ENCODE measurements at places on chromosomes 16 and 17.
A peak's percentile ranks its signal among the peaks of the same experiment; 100 is the strongest.

DNA sequence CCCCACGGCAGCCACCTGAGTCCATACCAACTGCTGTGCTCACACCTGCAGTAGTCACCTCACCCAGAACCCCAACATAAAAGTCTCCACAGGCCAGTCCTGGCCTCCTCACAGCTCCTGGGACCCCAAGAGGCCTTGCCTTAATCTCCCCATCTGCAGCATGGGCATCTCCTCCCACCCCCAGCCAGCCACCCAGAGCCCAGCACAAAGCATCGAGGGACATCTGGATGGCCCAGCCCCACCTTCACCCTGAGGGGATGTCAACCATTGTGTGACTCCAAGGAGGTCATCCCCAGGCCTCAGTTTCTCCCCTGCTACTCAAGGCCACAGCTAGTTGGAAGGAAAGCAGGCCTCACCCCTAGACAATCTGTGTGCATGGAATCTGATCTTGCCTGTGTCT is 1775.3 kb downstream of the TP53TG3F start:
- no peak for DNase-seq

DNA sequence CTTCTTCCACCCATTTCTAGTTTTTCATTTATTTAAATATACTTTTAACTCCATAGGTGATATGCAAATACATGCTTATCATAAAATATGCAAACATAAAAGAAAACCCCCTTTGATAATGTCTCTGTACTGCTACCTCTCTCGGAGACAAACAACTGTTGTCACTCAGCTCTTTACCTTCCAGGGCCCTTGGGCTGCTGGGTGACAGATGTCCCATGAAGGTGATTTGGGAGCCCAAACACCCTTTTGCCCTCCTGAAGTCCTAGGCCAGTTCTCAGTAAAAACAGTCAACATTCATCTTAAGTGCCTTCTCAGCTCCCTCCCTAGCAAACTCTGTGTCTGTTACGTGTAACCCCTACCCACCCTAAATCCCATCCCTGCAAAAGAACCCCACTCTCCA is 37.5 kb downstream of the CHD9 start:
- no peak for DNase-seq

DNA sequence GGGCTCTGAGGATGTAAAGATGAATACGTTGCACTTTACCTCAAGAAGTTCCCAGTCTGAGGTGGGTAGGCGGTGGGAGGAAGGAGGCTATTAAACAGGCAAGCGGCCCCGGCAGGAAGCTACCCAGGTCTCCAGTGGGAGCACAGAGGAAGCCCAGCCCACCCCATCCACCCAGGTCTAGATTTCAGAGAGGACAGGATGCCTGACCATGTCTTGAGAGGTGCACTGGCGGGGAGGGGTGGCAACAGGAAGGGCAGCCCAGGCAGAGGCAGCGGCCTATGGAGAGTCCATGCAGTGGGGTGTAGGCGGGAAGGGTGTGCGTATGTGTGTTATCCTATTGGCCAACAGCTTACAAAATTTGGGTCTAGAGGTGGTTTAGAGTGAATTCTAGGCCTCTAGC is 13.9 kb downstream of the SARM1 start:
- no peak for DNase-seq

DNA sequence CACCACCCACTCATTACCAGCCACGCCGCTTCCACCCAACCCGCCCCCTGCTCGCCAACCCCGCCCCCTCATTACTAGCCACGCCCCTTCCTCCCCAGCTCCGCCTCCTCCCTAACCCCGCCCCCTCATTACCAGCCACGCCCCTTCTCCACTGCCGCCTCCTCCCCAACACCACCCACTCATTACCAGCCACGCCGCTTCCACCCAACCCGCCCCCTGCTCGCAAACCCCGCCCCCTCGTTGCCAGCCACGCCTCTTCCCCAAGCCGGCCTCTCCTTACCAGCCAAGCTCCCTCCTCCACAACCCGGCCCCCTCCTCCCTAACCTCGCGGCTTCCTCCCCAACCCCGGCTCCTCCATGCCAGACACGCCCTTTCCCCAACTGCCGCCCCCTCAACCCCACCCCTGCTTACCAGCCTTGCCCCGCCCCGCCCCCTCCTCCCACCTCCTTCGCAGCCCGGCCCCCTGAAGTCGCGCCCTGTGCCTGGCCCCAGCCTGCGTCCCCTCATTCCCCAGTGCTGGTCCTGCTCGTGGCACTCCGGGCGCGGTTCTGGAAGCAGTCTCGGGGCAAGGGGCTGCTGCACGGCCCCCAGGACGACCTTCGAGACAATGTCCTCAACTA is 7.3 kb downstream of the SLC22A31 start:
- peak; percentile 32 for DNase-seq

DNA sequence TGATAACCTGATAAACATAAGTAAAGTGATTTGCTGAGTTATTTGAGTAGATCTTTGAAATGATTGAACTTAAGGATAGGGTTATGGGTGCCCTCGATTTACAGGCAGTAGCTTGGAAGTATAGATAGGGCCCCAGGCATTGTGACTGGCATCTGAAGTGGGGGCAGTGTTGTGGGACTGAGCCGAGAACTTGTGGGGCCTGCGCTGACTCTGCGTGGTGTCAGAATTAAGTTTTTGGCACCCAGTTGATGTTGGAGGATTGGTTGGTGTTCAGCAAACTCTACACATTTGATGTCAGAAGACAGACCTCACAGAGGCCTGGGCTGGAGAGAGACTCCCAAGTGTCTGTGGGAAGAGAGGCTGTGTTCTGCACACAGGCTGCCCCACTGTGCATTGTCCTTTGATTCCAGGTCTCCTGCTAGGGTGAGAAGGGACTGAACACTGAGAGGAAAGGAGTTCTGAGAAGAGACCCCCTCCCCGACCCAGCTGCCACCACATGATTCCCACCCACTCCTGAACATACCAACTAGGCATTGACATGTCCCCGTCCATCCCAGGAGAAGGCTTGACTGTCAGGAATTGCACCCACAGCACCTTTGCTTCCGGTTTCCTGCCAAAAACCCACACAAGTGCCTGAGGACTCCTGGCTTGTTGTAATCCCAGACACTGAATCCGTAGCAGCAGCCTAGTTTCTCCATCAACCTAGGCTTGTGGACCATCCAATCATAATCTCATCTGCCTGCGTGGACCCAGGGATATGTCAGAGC is 4.5 kb downstream of the ZNF267 start:
- DNase-seq = no peak

GRCh38 chr17:9299695-9300094 is 275.9 kb downstream of the STX8 start:
- no peak for DNase-seq

DNA sequence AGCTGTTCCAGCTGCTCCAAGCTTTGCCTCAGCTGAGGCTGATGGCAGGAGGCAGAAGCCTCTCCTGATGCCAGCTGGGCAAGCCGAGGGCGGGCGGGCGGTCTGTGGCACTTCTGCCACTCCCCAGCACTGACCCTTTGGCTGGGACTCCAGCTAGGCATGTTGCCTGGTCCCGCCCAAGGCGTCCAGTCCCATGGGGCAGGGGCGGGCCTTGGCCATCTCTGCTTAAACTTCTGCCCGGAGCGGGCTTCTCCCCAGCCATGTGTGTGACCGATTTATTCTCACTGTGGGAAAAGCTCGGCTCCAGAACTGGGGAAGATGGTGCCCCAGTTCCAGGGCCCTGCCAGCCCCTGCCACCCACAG is 349.1 kb downstream of the SEC14L1 start:
- no peak for DNase-seq

DNA sequence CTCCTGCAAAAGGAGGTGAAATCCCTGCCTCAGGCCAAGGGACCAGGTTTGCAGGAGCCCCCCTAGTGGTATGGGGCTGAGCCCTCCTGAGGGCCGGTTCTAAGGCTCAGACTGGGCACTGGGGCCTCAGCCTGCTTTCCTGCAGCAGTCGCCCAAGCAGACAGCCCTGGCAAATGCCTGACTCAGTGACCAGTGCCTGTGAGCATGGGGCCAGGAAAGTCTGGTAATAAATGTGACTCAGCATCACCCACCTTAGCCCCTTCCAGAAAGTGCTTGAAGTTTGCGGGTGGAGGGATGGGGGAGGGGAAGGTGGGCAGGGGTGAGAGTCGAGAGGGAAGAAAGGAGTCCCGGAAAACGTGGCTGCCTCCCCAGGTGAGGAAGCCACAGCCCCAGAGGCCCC is 2.1 kb downstream of the MC1R start:
- DNase-seq = no peak

GRCh38 chr16:52855463-52855862 is 197.2 kb downstream of the CHD9NB start:
- DNase-seq = no peak

GRCh38 chr16:27547134-27547533 is 2.6 kb downstream of the GTF3C1 start:
- DNase-seq = no peak

DNA sequence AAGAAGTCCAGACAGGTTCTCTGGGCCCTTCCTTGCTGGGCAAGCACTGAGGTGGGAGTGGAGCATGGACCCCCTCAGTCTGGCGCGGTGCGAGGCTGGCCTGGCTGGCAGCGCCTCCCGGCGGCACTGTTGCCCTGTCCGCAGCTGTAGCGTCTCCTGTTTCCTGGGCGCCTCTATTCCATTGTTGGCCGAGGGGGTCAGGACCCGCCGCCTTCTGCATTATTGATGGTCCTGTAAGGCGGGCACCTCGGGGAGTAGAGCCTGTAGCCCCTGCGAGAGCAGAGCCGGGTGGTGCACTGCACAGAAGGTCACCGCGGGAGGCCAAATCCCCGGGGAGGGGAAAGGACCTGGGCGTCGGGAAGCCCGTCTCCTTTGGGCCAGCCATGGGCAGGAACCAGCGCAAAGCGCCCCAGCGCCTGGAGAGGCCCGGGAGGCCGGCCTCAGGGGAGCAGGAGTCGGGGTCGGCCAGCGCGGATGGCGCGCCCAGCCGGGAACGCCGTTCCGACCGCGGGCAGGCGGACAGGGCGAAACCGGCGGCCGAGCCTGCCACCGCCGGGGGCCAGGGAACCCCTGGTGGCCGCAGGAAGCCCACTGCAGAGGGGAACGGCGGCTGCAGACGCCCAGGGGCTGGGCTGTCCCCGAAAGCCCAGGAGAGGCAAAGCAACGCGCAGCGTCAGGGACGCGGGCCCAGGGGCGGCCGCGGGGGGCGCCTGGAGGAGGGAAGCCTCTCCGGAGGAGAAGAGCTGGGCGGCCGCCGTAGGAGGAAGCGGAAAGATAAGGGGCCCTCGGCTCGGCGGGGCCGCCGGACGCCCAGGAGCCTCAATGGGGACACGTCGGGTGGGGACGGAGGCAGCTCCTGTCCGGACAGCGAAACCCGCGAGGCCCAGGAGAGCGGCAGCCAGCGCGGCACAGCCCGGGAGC is at the start of gene MYO15B:
MYO15B (plus strand) TSS at position 126 of the 921 bp plus-strand sequence; CDS start at position 384, 258 bp downstream.
- peak; percentile 54 for DNase-seq

DNA sequence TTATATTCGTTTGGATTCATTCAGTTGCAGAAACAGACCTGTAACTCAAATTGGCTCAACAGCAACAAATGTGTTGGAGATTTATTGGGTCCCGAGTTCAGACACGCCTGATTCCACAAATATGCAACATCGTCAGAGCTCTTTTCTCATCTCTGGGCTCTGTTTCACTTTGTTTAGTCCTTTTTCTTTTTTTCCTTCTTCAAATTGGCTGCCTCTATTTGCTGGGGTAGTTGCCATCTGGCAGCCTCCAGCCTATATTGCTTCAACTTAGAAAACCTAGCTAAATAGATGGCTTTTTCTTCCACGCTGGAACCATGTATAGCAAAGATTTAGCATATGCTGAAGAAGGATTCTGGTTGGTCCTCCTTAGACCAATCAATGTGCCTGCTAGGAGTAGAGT is 398.5 kb downstream of the RBFOX1 start:
- DNase-seq = no peak

DNA sequence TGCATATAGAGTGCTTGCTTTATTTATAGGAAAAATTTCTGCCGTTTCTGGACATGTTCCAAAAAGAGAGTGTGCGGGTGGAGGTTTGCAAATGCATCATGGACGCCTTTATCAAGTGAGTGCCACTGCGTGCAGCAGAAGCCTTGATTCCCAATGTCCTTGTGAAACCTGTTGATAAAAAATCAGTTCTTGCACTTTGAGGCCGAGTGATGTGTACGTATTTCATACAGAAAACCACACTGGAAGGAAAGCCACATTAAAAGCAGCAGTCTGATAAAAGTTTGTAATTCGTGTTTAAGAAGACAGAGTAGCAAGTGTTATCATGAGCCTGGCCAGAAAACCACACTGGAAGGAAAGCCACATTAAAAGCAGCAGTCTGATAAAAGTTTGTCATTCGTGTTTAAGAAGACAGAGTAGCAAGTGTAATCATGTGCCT is 78.0 kb downstream of the KNOP1 start:
- no peak for DNase-seq

DNA sequence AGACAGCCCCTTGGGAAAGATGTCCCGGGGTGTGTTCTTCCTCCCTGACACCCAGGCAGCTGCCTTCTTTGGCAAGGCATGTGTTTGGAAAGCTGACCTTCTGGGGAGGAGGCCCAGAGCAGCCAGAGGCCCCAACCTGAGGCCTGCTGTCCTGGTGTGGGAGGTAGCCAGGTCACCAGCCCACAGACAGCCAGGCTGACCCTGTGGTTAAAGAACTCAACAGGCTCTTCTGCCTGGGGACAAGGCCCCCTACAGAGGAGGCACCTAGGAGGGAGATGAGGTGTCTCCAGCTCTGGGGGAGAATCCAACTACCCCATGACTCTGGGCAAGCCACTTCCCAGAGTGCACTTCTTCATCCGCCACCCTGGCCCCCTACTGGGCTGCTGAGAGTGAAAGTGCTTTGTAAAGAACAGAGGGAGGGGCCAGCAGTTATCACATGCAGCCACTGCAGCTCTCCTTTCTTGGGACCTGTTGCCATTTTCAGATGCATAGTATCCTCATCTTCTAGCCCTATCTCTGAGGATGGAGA is 13.1 kb upstream of the SREBF1 start:
- DNase-seq = peak; percentile 43

DNA sequence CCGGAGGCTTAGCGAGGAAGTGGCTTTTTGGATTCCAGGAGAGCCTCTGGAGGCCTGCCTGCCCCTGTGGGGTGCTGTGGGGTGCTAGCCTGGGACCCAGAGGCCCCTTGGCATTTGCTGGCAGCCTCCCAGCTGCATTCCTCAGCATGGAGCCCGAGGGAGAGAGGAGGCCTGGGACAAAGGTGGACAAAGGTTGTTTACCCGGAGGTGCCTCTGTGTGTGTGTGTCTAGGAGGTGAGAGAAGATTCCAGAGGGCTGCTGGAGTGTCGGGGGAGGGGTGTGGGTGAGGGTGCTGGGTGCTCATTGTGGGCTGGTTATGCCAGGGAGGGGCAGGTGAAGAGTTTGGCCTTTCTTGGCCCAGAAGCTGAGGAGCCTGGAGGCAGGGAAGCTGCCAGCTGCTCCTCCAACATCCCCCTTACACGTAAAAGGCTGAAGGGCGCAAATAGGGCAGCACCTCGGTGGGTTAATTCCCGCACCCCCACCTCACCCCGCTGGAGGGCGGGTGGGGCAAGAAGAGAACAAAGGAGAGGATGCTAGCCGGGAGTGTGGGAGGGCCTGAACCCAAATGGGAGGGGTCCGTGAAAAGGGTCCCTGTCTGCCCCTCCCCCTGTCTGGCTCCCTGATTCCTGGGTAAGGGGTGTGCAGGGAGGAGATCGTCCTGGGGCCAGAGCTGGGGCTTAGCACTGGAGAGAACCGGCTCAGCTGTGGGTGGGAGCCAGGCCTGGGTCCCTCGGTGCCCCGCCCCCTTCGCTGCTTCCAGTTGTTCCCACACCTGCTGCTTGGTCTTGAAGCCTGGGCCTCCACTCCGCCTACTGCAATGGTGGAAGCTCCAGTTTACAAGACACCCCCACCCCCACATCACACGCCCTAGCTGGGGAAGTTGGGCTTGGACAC is 9.9 kb downstream of the HEXIM2 start:
- DNase-seq = no peak

- DNase-seq = no peak
These were observed 1.5 kb downstream of the PLA2G15 start for GRCh38 chr16:68246666-68247065.

- DNase-seq = no peak
These were observed 700.3 kb downstream of the MAF start for GRCh38 chr16:78900044-78900811.

All from GF-D8 (cell line).